ENCODE measurements at places on chromosomes 16 and 17. TPM values are rescaled to one million over a fixed set of nuclear protein-coding genes. Genes with fewer than 3 reads are reported as not detected.

Gene CBX4
- total RNA-seq: 19.2 TPM

DNA sequence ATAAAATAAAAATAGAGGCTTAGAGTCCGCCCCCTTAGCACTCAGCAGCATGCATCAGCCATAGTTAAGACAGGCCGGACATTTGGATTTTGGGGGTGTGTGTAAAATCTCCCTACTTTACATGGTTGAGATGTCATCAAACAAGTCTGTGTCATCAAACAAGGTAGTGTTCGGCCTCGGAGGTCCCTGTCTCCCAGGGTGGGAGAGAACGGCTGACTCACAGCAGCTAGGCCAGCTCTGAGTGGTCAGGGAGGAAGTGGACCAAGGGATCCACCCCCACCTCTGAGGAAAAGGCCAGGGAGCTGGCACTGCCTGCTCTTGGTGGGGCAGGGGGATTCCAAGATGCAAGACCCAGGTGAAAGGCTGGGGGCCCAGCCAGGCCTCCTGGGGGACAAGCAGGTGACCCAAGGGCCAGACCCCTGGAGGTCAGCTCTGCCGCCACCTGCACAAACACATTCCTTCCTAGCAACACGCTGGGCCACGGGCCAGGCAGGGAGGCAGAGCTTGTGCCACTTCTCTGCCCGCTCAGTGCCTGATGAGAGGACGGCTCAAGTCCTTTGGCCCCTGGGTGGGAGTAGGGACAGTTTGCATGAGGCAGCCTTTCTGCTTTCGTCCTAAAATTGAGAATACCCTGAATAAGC lies 28.5 kb downstream of the KIFC3 start:
- DNase-seq: no peak

Gene PIK3R5
- 0.62 TPM for total RNA-seq

GRCh38 chr17:2485970-2486369 lies 25.7 kb downstream of the METTL16 start:
- no peak for DNase-seq

GRCh38 chr16:80117556-80118130 lies 423.1 kb upstream of the DYNLRB2 start:
- no peak for DNase-seq

Gene CREBBP
- 32.3 TPM for total RNA-seq

DNA sequence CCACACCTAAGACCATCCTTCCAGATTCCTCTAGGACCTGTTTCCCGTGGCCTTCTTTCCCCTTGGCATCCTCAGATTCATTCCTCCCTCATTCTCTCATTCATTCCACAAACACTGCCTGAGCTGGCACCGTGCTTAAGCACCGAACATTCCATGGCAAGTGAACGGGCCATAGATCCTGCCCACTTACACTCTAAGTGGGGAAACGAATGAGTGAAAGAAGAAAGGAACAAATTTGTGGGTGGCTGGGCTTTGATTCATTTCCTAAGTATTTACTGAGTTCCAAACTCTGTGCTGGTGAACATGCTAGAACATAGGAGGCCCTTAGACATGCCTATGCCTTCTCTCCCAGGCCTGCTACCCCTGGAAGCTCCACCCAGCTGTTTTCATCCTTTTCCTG lies 30.0 kb downstream of the SRCIN1 start:
- no peak for DNase-seq

GRCh38 chr17:76407509-76407908 lies 23.1 kb downstream of the SPHK1 start:
- no peak for DNase-seq

DNA sequence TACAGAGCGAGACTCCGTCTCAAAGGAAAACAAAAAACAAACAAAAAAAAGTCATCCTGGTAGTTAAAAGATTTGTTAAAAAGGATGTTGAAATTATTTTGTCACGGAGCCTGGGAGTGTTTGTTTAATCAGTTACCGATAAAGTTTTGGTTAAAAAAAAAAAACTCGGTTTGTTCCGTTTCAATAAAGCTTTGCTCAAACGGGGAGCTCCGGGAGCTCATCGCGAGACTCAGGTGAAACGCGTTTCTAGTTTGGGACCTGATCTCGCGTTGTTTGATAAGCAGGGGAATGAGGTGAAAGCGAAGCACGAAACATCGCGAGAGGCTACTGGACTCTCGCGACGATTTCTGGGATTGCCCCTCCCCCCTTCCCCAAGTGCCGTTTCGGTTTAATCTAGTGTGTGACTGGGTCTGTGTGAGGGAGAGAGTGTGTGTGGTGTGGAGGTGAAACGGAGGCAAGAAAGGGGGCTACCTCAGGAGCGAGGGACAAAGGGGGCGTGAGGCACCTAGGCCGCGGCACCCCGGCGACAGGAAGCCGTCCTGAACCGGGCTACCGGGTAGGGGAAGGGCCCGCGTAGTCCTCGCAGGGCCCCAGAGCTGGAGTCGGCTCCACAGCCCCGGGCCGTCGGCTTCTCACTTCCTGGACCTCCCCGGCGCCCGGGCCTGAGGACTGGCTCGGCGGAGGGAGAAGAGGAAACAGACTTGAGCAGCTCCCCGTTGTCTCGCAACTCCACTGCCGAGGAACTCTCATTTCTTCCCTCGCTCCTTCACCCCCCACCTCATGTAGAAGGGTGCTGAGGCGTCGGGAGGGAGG lies at the start of gene CDK12:
TSS of gene CDK12 (plus strand) at position 374 of the 813 bp plus-strand sequence. CDS start 586 bp downstream, outside the sequence.
- peak; percentile 95 for DNase-seq

Gene SYCE1L
- total RNA-seq: not detected

Gene GLIS2
- total RNA-seq: 5.1 TPM

DNA sequence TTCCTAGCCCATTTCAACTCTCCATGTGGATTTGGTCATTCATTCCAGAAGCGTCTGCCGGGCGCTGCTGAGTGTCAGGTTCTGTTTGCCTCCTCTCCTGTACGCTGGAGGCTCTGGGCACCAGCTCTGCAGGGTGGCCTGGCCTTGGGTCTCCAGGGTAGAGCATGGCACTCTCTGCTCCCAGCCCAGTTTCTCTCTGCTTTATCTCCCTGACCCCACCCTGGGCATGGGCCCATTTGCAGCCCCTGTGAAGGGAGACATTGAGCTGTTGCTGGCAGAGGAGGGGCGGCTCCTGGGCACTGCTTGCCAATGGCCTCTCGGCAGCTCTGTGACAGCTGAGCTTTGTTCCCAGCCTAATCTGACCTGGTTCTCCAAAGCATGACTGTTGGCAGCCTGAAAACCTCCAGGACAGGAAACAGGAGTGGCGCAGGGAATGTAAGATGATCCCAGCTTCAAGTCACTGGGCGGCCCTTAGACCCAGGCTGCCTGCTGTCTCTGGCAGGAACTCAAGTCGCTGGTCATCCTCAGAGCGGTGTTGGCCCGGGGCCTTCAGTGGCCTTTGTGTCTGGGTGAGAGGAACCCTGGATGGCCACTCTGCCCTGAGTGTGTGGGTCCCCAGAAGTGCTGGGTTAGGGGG lies 146.8 kb downstream of the SEC14L1 start:
- DNase-seq: no peak

Gene SSTR5
- total RNA-seq: 0.16 TPM

Gene MPV17L
- total RNA-seq: 19.3 TPM

Gene FBXW10
- 0.47 TPM for total RNA-seq

Gene ZNF785
- total RNA-seq: 16.1 TPM

DNA sequence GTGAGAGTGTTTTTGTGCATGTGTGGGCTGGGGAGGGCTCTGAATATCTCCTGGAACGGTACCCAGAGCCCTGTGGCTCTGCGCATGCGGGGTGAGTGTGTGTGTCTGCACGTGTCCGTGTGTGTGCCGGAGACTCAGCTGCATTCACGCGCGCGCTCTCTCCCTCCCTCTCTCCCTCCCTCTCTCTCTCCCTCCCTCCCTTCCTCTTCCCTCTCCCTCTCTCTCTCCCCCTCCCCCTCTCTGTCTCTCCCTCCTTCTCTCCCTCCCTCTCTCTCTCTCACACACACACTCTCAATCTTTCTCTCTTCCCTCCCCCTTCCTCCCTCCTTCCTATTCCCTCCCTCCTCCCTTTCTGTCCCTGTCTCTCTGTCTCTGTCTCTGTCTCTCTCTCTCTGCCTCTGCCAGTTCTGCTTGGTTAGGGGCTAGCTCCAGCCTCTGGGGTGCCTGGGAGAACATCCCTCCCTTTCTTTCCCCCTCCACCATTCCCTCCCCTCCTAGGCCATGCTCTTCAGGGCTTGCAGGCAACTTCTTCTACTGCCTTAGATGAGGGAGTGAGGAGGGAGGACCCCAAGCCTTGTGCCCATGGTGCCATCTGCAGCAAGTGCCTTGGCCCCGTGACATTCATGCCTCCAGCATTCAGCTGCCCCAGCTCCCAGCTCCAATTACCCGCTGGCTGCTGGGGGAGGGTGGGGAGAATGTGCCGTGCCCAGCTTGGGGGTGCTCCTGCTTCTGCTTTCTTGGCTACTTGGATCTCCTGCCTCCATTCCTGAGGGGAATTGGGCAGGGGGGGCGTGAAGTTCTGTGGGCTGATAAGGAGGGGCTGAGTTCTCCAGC lies 6.4 kb downstream of the THRA start:
- DNase-seq: peak; percentile 89

DNA sequence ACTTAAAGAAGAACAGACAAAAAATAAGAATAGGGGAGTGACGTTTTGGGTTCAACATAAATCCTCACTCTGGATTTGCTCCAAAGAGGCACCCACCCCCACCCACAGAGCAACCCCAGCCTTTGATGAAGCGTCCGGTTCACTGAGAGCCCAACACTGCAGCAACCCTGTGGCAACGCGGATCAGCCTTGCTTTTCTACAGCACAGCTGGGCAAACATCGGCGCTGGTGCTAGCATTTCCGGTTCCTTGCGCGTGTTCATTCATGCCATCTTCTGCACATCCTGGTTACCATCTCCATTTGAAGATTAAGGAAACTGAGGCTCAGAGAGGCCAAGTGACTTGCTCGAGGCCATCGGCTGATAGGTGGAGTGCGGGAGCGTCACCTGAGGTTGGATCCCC lies 8.7 kb upstream of the GINS2 start:
- no peak for DNase-seq

GRCh38 chr16:87534030-87534653 lies 41.3 kb upstream of the ZCCHC14 start:
- no peak for DNase-seq

DNA sequence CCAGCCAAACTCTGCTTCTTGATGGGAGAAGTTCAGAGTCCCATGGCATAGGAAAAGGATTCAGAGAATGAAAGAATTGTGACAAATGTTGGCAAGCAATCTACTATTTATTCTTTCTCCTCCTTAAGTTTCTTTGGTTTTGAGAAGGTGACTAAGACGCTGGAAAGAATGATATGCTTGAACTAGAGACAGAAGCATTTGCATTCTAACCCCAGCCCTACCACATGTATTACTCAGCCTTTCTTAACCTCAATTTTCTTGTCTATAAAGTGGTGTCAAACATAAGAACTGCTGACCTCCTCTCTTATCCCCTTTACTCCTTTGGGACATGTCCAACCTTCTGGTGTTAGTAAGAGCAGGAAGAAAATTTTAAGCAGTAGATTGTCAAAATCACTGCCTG lies 124.7 kb downstream of the HS3ST2 start:
- no peak for DNase-seq

- DNase-seq: no peak
These were observed 83.3 kb downstream of the PGS1 start for GRCh38 chr17:78461799-78462053.

DNA sequence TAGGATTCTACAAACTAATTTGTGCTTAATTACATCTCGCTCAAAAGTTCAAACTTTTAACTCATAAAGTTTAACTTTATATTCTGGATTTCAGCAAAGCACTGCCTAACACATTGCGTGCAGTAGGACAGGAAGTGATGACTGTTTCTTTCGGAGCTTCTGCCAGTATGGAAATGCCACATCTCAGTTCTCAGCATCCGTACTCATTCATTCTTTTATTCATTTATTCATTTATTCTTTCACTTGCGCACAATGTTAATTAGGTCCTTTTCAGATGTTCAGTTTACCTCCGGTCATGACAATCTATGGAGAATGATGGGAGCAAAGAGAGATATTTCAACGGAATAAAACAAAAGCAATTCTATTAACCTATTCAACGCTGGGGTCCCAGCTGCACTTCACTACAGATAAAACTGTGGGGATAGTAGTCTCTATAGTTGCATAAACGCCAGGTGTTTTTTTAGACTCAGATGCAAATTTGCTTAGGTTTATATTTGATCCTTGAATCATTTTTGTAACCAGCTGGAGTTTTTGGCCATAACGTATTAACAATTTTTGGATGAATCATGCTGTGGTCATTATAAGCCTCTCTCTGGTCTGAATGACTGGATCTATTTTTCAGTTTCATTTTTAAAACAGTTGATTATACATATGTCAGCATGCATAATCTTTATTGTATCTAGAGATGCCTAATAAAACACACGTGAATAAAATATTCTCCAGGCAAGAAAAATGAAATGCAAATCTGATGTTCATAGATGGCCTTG lies 143.9 kb downstream of the KCNJ2 start:
- no peak for DNase-seq

- no peak for DNase-seq
These were observed 3.2 kb upstream of the FN3K start for GRCh38 chr17:82732118-82732743.

DNA sequence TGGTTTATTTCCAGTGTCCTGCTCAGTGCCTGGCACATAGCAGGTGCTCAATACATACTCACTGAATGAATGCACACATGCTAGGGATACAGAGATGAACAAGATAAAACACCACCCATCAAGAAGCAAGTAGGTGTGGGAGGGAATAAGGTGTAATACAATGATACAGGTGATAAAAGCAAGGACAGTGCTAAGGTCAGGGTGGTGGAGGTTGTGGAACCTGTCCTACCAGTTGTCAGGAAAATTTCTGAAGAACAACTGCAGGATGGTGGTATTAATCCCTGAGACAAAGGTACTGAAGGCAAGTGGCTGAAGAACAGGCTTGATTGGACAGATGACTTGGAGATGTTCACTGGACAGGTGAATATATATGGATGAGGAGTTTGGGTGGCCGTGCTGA lies 1.8 kb downstream of the KNOP1 start:
- DNase-seq: no peak

DNA sequence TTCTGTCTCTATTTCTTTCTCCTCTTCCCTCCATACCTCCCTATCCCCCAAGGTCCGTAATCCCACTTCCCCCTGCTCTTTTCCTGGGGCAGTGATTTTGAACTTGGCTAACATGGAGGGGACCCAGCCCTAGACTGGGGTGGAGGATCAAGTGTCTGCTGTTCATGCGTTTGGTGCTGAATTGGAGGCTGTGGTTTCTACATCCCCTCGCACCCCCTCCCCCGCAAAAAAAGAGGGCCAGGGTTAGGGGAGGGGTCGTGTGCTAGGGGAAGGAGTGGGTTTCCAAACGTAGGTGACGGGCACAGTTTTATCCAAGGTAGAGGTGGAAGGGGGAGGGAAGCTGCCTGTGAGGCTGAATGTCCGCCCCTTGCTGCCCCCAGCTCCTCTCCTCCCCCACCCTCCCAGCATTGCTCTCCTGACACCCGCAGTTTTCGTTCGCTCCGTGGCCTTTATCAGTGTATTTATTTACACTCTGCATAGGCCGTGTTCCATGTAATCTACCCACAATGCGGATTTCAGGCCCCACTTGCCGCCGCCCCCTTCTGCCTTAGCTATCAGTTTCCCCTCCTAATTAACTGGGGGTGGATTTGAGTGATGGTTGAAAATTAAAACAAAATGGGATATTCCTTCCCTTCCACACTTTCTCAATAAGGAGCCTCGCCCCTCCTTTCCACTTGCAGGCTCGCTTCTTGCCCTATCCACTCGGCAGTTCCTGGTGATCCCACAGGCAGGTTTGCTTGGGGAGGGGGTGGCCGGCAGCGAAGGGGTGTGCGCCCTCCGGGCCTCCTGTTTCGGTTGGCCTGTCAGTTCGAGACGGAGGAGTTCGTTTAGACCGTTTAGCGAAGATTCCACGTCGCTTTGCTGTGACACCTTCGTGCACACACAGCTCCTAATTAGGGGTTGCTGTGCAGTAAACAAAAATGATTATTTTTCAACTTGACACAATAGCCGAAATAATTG lies 2.0 kb downstream of the GNAO1 start:
- peak; percentile 49 for DNase-seq

Data from occipital lobe (tissue), 3 donors.